ENCODE measurements at places on chromosomes 5 and 9.

DNA sequence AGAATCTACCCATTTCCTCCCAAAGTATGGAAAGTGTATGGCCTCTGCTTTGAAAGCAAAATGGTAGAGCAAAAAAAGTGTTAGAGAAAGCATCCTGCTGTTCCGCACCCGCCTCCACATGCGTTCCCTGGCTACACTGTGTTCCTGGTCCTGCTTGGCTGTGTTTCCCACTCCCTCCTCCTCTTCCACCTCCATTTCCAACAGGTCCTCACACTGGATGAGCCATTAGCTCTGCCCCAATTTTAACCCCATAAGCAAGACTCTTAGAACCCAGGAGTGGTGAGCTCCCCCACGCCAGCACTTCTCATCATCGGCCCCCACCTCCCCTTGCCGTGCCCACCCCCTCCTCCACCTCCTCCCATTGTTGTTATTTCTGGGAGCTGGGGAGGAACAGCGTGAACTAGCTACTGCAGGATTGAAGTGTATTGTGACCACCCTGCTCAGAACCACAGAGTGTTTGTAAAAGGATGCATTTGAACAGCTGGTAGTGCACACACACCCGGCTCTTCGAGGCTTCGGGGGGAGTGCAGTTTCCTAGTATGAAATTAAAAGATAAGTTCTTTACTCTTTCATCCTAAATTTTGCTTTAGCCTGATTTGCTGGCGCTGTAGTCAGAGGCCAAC lies 120.0 kb downstream of the PDZD2 start:
- DNase-seq: no peak

- no peak for DNase-seq
Measured at GRCh38 chr5:111929261-111929660, 172.3 kb upstream of the NREP start.

DNA sequence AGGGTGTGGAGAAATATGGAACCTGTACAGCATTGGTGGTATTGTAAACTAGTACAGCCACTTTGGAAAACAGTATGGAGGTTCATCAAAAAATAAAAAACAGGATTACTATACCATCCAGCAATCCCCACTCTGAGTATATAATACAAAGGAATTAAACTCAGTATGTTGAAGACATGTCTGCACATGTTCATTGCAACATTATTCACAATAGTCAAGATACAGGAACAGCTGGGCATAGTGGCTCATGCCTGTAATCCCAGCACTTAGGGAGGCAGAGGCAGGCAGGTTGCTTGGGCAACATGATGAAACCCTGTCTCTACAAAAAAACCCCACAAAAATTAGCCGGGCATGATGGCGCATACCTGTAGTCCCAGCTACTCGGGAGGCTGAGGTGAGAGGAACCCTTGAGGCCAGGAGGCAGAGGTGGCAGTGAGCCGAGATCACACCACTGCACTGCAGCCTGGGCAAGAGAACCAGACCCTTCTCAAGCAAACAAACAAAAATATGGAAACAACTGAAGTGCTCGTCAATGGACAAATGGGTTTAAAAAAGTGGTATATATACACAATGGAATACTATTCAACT lies 63.6 kb downstream of the TMEM174 start:
- no peak for DNase-seq

GRCh38 chr5:115022303-115022702 lies 147.4 kb downstream of the TRIM36 start:
- no peak for DNase-seq

- DNase-seq: no peak
Measured at GRCh38 chr9:97747201-97747965, 50.2 kb upstream of the XPA start.

DNA sequence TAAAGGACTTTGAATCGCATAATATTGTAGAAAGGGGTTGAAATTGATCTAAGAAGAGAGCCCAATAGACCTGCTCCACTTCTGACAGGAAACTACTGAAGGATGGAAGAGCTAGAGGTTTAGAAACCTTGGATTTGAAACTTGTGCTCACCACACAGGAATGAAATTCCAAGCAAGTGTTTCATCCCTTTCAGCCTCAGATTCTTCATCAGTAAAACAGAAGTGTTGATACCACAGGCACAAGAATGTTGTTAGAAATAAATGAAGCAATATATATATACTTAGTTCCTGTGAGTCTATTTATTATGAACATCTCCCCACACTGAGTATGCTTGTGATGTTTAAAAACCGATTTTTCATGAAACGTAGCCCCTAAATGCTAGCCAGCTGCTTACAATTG lies 43.8 kb downstream of the PRRC1 start:
- DNase-seq: no peak

DNA sequence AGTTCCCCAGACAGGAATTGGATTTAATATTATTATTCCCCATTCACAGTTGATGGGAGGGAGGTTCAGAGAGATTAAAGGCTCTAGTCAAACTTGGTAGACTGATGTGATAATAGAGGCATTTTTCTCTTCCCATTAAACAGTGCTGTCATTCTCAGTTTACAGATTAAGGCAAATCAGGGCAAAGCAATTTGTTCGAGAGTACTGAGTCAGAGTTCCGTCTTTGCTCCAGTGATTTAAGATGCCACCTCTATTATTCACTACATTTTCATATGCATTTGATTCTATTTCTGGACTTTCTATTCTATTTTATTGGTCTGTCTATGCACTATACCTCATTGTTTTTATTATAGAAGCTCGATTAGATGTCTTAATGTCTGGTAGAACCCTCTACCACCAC lies 201.0 kb upstream of the RAI14 start:
- DNase-seq: no peak

DNA sequence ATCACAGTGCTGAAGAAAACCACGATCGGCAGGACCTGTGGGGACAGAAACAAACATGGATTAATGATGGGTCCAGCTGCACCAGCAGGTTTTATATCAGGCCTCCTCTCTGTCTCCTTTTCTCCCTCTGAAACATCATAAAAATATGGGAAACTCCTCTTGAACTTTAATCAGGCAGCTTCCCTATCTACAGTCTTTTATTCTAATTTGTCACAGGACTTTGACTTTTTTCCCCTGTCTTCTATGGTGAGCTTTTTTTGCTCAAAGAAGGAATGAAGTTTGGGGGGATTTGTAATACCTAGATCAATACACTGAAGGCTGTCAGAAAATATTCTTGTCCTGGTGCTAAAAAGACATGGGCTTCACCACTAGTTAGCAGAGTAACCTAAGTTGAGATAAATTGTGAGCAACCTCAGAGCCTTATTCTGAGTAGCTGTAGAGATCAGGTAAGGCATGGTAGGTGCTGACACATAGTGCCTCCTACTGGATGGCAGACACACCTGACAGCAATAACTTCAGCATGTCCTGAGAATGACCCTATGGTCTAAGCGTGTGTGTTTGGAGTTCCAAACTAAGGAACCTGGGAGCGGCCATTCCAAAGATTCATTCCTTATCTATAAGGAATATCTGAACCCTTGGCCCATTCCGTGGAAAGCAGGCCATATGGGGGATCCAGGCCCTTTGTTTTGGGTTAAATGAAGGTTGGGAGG lies 46.2 kb downstream of the SLC28A3 start:
- no peak for DNase-seq

GRCh38 chr9:136558373-136558772 lies 12.5 kb upstream of the NOTCH1 start:
- no peak for DNase-seq

DNA sequence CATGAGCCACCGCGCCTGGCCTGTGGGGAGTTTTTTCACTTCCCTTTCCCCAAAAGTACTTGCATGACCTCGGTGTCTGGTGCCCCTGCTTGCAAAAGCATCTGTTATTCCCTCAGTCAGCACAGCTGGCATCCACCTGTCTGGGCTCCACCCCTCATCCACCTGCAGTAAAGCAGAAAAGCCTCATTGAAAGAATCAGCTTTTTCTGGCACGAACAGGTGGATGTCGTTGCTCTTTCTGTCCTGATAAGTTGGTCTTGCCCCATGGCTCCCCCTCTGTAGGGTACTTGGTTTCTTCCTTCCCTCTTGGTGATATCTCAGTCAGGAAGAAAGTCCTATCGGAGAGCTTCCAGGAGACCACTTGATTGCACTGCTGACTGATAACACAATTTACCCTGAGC lies 37.4 kb downstream of the WWC1 start:
- no peak for DNase-seq

DNA sequence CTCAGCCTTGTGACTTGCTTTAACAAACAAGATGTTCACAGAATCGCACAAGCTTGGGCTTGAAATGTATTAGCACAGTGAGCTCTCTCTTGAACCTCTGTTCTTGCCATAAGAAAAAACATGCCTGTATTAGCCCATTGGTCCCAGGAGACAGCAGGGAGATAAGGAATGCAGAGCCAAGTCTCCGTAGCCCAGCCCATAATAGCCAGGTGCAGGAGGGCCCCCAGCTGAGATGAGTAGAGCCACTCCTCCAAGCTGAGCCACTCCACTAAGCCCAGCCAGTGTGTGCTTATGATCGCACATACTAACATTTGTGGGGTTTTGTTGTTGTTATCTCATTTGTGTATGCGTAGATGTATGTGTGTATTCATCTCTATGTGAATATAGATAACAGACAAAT lies 21.6 kb upstream of the SVEP1 start:
- no peak for DNase-seq

GRCh38 chr9:84371737-84372136 lies 31.2 kb upstream of the SLC28A3 start:
- no peak for DNase-seq

GRCh38 chr9:87118594-87118993 lies 171.3 kb upstream of the GAS1 start:
- no peak for DNase-seq

GRCh38 chr5:62385816-62386400 lies 17.8 kb downstream of the DIMT1 start:
- DNase-seq: no peak

DNA sequence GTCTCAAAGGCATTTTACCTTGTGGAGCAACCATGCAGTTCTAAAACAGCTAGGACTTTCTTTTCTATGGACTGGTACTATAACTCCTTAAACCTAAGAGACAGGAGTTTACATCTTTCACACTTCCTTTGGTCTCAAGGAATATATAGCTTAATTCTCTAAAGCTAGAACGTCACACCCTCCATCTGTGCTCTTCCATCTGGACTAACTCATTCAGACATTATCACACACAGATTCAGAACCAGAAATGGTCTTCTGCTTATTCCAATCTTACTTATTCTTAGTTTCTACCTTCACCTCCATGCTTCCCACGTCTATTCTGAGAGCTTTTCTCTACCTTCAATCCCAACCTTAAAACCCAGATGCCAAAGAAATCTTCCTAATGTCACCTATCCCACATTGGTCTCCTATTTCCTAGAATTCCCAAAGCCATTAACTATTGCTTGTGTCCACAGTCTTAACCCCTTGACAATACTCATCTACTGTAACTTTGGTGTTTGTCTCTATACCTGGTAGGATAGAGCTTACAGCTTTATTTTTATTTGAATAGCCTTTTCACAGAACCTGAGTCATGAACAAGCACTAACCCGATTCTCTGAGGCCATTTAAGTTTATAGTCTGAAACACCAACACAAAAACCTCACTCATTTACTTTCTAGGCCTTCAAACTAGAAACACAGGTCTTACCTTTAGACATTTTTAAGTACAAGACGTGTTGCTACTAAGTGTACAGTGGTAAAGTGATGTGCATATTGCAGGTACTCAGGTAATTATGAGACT lies 22.8 kb downstream of the CSNK1A1 start:
- DNase-seq: no peak

GRCh38 chr5:115600766-115601165 lies 1.5 kb downstream of the TICAM2 start:
- no peak for DNase-seq

- no peak for DNase-seq
Measured at GRCh38 chr9:120348951-120349429, 231.0 kb downstream of the CDK5RAP2 start.

- DNase-seq: no peak
Measured at GRCh38 chr9:120870206-120870605, 6.8 kb downstream of the PHF19 start.

- DNase-seq: no peak
Measured at GRCh38 chr5:145946112-145946861, 9.9 kb downstream of the SH3RF2 start.

GRCh38 chr9:111516061-111516465 lies 8.9 kb upstream of the ZNF483 start:
- DNase-seq: no peak

DNA sequence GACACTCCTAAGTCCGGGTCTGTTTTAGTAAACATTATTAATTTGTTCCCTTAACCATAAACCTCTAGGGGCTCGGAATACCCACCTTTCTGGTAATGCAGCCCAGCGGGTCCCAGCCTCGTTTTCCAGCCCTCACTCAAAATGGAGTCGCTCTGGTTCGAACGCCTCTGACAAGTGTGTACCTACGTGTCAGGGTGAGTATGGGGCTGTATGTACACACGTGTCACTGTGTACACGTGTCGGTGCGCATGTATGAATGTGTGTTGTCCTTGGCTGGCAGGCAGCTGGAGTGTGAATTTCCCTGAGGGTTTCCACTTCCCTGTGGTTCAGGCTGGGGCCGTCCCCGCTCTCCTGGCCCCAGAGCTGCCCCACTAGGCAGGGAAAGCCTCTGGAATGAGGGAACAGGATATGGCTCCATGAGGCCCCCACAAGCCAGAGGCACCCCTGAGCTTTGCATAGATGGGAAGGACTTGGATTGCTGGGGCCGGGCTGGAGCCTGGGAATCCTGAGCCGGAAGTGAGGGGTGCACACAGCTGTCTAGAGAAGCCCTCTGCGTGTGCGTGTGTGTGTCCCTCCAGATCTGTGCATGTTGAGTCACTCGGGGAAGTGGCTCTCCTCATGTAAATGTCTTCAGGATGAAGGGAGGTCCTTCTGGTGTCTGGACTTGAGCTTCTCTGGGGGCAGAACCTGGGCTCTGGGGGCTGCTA lies 160.8 kb upstream of the IER5L start:
- no peak for DNase-seq

DNA sequence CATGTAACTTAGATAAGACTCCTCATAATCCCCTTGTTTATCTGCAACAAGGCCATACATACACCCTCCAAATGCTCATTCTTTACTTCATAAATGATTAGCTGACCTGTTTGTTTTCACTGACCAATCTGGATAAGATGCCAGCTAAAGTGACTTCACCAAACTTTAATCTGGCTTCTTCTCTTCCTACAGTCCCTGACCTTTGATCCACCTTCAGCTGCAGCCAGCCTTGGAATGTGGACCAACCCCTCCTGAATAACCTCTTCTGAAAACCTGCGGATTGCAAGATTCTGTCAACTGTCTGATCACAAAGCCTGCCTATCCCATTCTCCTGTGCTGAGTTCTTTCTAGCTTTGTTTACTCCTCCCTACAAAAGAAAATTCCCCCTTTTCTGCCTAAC lies 476.8 kb downstream of the LRRC70 start:
- no peak for DNase-seq

DNA sequence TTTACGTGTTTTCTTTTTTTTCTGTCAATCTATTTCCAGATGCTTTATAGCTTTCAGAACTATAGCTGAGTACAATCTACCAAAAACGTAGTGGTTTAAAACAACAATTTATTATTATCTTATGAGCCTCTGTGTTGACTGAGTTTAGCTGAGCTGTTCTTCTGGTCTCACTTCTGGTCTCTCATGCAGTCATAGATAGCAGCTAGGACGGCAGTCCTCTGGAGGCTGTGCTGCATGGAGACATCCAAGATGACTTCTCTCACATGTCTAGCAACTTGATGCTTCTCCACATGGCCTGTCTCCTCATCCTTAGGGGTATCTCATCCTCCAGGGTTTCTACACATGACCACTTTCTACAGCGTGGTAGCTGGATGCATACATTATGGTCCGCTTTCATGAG lies 22.0 kb upstream of the RAD23B start:
- DNase-seq: no peak

Measured in stimulated activated CD4-positive, alpha-beta T cell treated with anti-CD3 and anti-CD28 coated beads, Interleukin-12 subunit alpha, Interleukin-12 subunit beta, amount 100 ng/mL, for 24 hours (primary cell).